ENCODE measurements at places on chromosomes 1 and 21.

GRCh38 chr1:175708787-175709186 is 34.6 kb downstream of the TNR start:
- no peak for DNase-seq

DNA sequence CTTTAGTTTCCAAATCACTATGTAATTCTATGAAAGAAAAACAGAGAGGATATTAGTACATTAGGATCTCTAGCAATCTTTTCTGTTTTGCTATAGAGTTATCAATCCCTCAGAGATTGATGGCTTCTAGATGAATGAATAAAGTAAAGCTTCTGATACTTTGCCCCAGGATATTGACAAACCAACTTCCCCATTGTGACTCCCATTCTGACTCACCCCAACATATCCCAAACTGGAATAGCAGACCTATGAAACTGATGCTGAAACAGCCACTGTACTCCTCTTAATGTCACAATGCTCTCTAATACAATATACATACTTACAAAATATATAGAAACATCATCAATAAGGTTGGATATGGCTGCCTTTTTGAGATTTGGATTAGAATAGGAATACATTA is 442.1 kb upstream of the NR5A2 start:
- no peak for DNase-seq

- no peak for DNase-seq
Measured at GRCh38 chr1:74237787-74238186, 2.6 kb downstream of the TNNI3K start.

DNA sequence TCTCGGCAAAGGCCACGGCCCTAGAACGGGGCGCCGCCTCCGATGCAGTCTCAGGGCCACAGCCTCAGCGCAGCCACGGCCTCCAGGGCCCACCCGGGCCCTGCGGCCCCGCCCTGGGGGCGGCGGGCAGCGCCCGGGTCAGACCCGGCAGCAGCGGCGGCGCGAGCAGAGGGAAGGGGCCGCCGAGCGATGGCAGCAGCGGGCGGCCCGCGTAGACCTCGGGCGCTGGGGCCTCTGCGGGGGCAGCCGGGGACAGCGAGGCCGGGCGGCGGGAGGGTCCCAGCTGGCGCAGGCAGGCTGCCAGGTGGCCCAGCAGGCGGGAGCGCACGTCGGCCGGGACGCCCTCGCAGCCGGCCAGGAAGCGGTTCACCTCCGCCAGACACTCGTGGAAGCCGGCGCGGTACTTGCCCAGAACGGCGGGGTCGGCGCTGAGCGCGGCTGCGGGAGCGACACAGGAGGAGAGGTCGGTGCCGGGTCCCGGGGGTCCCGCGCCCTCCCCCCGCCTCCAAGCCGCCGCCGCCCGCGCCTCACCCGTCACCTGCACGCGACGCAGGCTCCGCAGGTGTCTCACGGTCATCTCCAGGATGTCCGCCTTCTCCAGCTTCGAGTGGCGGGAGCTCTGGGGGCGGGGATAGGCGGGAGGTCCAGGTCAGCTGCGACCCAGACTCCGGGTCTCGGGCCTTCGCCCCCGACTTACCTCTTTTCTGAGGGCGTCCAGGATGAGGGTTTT is 737 bp downstream of the HES4 start:
- DNase-seq = no peak

DNA sequence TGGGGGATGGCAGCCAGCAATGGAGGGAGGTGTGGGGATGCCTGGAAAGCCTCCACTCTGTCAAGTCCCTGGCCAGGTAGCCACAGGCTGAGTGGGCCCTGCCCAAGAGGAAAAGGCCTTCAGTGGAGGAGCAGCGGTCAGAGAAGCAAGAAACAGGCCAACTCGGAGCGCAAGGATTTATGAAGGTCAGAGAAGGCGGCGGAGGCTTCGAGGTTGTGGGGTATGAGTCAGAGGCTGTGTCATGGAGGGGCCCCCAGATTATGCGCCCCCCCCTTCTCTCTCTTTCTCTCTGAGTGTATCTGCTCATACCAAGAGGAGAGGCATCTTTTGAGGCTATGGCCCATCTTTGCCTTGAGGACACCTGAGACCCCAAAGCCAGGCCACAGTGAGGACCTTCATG is 99.5 kb downstream of the CASZ1 start:
- no peak for DNase-seq

- DNase-seq = no peak
Measured at GRCh38 chr1:148385371-148386030, 97.6 kb downstream of the PPIAL4G start.

DNA sequence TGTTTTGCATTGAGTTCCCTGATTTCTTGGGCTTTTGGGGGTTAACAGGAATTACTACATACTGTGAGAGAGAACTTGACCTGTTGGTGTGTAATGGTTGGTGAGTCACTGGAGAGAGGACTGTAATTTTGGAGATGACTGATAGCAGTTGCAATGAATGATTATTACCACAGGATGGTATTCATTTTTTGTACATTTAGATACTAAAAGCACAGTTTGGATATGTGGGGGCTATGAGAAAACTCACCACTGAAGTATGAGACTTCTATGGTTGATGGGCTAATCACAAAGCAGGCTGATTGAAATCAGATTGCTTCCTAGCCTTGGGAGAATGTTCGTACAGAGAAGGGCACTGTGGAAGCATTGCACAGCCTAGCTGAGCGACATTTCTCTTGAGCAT is 1571.3 kb upstream of the PRMT6 start:
- no peak for DNase-seq

- DNase-seq = no peak
Measured at GRCh38 chr1:185786524-185786923, 52.3 kb downstream of the HMCN1 start.
